ENCODE measurements at places on chromosomes 13 and 19.
A peak's percentile ranks its signal among the peaks of the same experiment; 100 is the strongest.

DNA sequence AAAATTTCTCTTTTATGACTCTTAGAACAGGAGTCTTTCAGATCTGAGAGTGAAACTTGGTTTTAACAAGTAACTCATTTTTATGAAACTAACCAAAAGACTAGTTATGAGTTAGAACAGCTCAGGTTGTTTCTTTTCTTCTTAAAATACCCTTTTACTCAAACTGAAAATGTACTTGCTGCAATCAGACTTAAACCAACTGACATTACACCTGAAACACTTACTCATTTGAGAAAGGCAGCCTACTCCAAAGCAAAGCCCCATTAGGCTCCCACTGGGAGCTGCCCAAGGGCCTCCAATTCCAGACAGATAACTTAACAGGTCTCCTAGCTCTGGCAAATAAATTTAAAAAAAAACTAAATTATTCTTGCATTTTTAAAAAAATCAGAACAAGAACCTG lies 3.6 kb downstream of the FOXO1 start:
- DNase-seq = no peak

- no peak for DNase-seq
Measured at GRCh38 chr13:66675620-66676019, 554.5 kb downstream of the PCDH9 start.

DNA sequence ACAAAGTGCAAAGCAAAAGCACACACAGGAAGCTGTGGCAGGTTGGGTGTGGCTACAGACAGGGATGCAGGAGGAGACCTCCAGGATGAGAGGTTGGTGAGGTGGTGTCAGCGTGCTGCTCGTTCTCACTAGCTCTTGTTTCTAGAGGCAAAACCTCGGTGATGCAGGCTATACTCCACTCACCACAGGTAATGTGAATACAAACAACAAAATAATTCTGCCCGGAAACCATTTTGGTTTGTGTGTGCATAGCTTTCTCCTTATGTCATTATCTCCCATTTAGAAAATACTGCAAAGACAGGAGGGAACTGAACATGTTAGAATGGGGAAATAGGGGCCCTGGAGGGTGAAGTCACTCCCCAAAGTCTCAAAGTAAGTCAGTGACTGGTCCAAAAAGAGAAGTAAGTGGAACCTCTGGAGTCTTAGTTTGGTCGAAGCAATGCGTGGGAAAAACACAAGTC lies 9.4 kb downstream of the LCP1 start:
- DNase-seq = peak; percentile 85

DNA sequence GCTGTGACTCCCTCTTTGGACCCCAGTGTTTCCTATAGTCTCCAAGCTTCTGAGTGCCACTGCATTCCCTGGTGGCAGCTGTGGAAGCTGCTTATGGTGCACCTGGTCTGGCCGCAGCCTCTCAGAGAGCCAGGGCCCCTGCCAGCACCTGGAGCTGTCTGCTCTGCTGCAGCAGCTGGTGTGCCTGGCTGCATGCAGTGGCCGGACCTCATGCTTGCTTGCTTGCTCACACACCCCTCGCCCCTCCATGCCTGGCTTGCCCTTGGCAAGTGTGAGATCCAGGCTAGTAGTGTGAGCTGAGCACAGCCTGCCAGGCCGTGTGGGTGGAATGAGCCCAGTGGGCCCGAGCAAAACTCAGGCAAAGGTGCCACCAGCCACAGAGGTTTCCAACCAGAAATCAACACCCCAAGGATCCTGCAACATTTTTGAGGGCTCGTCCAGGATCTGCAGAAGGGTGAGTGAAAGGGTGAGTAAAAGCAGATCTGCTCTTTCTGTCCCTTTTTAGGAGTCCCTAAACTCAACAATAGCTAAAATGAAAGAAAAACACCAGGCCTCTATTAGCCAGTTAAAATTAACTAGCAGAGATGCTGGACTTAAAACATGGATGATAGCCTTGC lies 7.6 kb upstream of the MLLT1 start:
- DNase-seq = no peak

GRCh38 chr19:47719047-47719859 lies 6.0 kb downstream of the EHD2 start:
- no peak for DNase-seq

- DNase-seq = no peak
Measured at GRCh38 chr13:97266332-97266731, 44.2 kb downstream of the MBNL2 start.

DNA sequence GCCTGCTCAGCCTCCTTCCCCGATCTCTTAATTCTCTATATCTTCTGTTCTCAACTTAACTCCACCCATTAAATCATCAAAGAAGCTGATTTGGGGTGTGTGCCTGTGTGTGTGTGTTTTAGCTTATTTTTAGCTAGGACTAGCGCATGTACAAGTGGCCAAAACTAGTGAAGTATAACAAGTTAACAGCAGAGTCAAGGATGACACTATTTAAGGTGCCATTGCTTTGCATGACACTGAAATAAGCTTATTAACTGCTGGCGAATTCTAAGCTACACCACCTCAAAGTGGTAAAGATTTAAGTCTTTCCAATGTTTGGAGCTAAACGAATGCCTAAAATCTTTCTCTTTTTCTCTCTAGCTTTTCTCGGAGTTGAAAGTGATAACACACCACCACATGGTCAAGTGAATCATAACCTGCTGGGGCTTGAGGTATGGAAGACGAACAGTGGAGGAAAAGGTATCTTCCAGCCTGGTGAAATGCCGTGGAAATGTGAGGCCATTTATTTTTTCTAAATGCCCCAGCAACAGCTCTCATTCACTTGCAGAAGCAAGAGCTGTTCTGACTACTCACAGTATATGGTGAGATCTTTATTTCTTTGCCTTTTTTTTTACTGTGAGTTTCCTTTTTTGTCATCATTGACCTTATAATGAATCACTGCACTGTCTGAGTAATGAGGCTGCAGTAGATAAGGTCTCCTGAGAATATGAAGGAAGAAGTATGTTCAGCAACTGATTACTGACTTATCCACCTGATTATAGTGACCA lies 570.3 kb downstream of the PCDH9 start:
- DNase-seq = no peak

DNA sequence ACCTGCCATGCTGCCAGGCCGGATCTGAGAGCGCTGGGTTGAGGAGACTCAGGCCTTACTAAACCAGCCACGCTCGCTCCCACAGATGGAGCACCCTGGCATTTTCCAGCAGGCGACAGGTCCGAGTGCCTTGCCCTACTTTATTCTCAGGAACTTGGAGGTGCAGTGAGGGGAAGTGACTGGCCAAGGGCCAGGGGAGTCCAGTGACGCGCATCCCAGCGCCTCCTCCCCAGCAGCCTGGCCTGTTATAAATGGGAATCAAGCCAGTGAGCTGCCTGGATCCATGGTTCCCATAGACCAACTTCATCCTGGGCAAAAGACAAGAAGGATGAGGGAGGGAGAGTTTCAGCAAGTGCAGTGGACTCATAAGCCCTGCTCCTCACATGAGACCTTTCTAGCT lies 35.5 kb downstream of the TMED1 start:
- DNase-seq = no peak

GRCh38 chr13:96273196-96273595 lies 183.3 kb downstream of the HS6ST3 start:
- no peak for DNase-seq

DNA sequence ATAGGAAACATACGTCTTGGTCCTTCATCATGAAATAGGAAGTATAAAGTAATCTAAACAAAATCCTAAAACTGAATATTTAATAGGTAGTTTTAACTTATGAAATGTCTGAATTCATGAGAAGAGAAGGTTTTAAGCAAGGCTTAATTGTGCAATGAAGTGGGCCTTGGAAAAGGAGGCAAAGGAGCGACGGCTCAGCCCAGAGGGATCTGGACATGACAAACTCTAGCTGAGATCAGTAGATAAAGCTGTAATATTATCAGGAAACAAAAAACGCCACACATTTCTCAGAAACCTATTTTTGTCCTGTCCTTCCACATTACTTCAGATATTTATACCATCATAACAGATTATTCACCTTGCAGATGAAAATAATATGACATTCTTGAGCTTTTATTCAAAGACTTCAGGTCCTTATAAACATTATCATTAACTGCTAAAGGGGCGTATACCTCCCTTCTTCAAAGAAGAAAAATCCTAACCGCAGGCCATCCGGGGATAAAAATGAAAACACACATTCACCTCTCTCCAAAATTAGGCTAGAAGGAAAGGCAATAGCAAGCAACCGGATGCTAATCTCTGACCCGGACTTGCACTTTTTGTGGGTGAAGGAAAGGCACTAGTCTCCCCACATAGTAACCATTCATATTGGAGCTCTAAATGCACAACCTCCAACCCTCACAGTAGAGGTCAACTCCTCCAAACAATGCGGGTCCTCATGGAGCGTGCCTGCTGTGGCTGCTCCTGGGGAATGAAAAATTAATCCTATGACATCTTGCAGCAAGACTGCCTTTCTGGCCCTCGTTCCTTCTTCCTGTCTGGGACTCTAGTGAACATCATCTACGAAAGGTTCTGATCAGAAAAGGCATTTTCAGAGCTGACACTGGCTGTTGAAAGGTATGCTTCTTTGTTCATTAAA lies 108.8 kb downstream of the TBC1D4 start:
- DNase-seq = no peak

GRCh38 chr13:74037762-74038161 lies 96.4 kb downstream of the KLF12 start:
- DNase-seq = no peak

DNA sequence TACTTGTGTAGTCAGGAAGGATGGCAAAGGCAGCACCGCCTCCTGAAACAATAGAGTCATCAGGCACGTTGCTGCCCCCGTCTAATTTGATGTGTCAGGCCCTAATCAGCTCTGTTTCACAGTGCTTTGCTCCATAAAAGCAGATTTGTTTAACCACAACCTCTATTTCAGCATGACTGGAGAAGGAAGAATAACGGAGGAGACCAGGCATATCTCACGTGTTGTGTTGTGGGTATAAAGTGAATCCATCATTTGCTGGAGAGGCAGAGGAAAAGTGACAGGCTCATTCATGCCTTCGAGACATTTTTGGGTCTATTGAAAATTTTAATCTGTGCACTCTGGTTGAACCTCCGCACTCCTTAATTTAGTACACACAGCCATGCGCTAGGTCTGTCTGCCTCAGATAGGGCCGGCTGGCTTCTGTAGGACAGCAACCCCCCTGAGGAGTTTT lies 940.4 kb upstream of the SLC10A2 start:
- DNase-seq = no peak

- no peak for DNase-seq
Measured at GRCh38 chr19:55113570-55114039, 3.8 kb downstream of the PPP1R12C start.

DNA sequence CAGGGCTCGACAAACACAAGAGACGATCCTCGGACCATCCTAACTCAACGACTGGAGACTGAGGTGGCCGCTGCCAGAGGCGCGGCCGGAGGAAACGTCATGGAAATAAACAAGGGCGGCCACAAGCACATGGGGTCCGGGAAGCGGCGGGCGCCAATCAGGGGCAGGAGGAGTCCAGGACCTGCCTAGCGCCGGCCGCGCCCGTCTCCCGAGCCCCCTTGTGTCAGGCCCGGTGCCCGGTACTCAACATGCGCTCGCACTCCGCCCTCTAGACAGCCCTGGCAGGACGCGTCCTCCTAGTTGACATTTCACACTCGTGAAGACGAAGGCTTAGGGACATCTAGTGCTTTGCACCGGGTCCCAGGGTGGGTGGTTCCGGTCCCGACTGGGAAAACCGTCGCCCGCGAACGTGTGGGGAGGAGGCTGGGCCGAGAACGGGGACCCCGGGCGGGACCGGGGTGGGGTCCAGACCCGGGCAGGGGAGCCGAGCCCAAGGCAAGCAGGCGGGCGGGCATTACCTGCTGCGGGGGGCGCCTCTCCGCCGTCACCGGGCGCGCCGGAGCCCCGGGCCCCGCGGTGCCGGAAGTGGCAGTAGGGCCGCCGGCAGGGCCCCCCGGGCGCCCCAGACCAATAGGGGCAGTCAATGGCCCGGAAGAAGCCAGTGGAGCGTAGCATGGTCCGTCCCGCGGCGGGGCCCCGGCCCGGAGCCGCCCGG lies 442 bp downstream of the REXO1 start:
- no peak for DNase-seq

DNA sequence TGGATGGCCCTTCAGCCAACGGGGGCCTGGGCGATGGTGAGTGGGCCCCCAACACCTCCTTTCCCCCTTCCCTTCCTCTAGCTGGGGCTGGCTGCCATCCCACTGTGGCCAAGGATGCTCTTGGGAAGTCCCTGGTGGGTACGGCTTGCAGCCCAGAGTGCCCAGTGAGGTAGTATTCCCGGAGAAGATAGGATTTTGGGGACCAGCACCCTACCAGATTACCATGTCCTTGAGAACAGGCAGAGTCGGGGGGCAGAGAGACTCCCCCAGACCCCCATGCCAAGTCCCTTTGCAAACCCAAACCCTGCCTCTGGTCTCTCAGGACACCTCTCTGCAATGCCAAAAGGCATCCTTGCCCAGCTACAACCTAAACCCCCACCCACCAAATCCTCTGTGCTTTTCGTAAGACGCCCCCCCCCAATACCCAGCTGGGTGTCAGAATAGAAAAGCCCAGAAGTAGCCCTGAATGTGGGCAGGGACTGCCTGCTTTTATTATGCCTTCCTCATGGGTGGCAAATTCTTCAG lies 1.7 kb downstream of the HIF3A start:
- no peak for DNase-seq

DNA sequence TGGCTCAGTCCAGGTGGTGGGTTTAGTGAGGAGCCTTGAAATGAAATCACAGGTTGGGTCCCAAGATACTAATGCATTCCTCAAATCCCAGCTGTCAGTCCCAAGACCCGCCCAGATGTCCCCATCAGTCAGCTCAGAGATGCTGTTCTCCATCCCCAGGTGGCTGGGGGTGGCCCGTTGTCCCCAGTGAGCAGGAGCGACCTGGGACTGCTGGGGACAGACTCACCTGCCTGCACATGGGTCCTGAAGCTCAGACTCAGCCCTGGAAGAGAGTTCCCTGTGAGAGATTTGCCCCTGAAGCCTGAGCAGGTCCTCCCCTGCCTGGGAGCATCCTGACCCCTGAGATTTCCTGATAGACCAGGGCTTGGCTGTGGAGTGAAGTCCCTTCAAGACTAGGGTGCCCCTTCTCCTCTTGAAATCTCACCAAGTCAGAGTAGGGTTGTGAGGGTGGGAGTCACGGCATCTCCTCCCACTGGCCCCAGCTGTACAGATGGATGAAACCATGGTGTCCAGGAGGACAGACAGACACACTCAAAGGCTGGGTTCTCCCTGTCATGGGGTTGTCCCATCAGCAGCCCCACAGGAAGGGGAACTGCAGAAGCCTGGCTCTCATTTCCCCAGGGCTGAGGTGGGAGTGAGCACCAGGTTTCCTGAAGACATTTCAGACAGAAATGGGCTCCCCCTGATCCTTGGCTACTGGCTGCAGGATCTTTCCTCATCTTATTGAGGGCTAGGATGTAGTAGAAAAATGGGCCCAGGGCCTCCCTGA lies 14.4 kb downstream of the LILRA5 start:
- no peak for DNase-seq

GRCh38 chr19:18596752-18597157 lies 8.2 kb downstream of the REX1BD start:
- no peak for DNase-seq

DNA sequence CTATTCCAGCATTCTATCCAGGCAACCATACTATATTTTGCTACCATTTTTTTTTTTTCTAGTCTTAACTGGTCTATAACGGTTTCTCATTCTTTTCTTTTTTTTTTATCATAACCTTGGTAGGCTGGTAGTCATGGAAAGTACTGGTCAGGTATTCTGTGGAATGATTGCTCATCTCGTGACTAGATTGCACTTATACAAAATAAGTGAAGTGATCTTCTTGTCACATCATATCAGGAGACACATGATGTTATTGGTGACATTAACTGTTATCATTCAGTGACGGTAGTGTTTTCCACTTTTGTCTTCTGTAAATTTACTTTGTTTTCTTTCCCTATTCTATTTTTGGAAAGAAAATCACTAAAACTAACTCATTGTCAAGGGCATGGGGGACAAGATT lies 239.3 kb upstream of the SLITRK6 start:
- DNase-seq = no peak

All from Jurkat, Clone E6-1 (cell line).